ENCODE measurements at places on chromosomes 12 and 14.

DNA sequence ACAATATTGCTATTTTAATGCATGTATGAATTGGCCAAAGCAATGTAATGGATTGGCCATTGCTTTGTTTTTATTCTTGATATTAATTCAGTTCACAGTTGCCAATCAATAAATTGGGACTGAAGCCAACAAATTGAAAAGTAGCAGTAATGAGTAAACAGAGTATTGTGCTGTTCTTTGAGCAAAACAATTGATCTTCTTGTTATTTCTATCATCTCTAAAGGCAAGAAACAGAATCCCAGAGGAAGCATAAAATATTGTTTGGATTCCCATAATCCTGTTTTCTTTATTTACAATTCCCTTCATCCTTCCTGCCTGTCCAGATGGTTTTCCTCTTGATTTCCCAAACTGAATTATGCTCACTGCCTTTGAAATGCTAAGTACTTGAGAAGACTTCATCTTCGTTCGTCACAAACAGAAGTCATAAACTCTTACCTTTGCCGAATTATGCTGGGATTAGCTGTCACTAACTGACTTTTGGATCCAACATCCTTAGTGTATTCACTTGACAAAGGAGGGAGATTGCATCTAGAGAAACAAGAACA, 85.9 kb downstream of the ST8SIA1 start:
- DNase-seq: no peak

DNA sequence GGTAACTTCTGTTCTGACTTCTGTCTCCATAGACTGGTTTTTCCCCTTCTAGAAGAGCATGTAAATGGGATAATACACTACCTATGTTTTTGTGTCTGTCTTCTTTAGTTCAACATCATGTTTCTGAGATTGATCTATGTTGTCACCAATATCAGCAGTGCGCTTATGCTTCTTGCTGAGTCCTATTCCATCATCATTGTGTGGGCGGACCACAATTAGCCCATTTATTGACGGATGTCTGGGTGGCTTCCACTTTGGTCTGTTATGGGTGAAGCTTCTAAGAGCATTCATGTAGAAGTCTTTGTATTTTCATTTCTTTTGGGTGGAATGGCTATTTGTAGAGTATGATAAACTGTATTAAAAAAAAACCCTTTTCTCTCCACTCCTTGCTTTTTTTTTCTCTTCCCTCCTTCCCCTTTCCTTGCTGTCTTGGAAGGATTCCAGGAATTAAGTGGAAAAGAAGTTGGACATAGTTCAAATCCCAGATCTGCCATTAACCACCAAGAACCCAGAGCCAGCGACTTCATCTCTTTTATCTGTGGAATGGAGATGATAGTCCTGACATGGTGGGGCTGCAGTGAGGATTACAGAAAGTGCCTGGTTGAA, 7.0 kb upstream of the SERPINA1 start:
- no peak for DNase-seq

GRCh38 chr14:75860561-75861160, 121.1 kb downstream of the TGFB3 start:
- no peak for DNase-seq

GRCh38 chr14:69673578-69674305, 62.3 kb downstream of the SUSD6 start:
- DNase-seq: no peak

DNA sequence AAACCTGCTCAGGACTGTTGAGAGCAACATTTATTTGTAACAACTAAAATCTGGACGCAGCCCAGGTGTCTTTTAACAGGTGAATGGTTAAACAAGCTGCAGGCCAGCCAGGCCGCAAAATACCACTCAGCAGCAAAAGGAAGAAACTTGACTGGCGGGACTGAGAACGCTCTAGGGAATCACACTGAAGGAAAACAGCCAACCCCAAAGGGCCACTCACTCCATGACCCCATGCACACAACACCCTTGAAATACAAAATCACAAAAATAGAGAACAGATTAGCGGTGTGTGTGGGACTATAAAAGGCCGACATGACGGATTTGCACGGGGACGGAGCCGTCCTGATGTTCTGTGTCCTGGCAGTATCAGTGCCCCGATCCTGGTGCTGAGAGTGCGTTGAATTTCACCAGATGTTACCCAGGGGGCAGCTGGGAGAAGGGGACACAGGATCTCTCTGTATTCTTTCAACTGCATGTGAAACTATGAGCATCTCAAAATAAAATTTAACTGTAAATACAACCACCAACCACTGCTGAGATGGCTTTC, 23.0 kb downstream of the VPS37B start:
- DNase-seq: no peak

GRCh38 chr12:53551889-53552291, 44.6 kb upstream of the NPFF start:
- no peak for DNase-seq

- no peak for DNase-seq
These were observed 929 bp upstream of the UBE2N start for GRCh38 chr12:93442411-93443340.

DNA sequence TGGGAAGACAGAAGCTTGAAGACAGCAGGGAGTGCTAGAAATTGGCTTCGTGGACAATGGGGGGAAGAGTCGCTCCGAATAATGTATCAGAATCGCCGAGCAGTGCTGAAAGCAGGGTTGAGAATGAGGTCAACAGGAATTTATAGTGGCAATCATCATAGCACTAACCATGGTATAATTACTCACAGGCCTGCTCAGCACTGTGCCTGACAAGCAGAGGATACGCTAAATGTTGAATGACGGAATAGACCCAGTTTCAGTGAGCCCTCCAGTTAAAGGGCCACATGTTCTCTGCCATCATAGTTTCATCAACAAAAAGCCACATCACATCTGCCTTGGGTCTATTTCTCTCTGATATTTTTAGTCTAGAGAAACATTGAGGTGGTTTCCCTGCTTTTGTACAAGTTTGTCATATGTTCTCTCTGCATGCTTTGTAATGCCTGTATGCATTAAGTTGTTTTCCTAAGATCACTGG, 130.3 kb upstream of the EGLN3 start:
- DNase-seq: no peak

GRCh38 chr12:2264651-2265232, 212.0 kb downstream of the CACNA1C start:
- DNase-seq: no peak

DNA sequence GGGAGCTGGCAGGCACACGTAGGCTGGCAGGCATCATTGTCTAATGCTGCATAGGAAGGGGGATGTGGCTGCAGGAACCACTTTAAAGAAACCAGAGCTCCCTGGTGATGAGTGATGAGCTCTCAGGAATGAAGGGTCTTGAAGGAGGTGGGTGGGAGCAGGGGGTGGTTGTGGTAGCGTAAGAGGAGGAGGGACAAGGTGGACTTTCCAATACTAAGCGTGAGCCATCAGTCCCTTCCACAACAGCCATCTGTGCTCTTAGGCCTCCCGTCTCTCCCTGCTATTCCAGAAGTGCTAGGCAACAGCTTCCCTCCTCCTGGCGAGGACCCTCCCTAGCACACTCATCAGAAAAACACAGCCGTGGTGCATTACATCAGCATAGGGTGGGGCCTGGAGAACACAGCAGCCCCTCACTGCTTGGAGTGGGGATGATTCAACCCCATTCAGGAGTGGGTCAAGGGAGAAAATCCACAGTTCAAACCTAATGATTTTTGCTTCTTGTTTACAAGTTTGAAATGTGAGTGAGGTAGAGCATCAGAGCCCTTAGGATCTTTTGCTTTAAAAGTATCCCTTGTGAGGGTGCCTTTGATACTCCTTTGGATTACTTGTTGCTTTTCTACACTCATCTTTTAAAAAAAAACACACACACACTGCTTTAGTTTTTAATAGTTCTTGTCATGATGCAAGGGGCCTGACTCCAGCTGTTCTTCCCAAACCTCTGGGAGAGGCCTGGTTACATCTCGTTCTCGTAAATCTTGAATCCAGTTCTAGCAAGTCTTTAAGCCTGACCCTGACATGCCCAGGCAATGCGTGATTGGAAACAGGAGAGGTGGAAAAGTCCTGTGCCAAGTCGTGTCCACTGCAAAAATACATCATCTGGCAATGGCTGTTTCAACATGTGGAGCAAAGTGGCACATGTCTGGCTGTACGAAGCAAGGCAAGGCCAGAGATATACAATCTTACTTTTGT, 356.4 kb upstream of the DDHD1 start:
- no peak for DNase-seq

GRCh38 chr14:55964821-55965220, 153.4 kb upstream of the PELI2 start:
- no peak for DNase-seq

GRCh38 chr14:96187216-96188031, 17.2 kb upstream of the BDKRB2 start:
- DNase-seq: no peak

DNA sequence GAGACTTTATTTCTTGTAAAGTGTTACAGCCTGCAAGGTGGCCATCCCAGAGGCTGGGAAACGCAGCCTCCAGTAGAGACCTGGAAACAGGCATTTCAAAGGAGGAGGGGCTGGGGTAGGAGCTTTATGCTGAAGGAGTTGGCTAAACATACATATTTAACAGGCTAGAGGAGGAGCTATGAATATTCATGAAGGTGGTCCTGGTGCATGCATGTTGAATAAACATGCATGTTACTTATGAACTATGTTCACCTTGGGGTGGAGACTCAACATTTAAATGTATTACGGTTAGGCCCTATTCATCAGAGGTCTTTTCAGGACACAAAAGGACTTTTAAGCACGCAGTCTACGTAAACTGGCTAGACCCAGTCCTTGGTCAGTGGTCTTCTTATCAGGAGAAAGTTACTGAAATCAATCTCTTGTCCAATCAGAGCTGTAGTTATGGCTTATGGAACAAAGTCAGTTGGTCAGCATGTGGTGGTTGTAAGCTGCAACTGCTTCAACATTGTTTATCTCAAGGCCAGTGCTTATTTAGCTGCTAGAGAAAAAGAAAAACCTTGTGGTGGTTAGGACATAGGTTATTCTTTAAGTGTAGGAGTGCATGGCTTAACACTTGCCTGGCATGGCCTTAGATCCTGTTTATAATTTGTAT, 11.4 kb upstream of the ARF6 start:
- DNase-seq: no peak

DNA sequence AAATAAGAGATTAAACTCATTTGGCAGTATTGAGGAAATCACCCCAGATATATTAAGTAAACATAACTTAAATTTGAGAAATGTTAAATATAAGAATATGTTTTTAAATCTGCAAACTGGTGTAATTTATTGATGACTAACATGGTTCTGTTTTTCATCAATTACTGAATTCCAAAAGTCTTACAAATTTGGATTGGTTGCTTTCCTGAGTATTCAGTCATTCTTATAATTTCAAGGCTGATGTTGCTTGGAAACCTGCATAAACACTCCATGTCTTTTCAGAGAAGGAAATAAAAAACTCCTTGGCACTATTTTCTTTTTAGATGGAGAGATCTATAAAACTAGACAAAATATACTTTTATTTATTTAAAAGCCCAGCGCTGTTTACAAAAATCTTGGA, 71.7 kb downstream of the NOVA1 start:
- no peak for DNase-seq

GRCh38 chr14:19771895-19772430, 1.3 kb upstream of the OR4M1 start:
- no peak for DNase-seq

- DNase-seq: no peak
These were observed 280.5 kb downstream of the VRK1 start for GRCh38 chr14:97077687-97078086.

DNA sequence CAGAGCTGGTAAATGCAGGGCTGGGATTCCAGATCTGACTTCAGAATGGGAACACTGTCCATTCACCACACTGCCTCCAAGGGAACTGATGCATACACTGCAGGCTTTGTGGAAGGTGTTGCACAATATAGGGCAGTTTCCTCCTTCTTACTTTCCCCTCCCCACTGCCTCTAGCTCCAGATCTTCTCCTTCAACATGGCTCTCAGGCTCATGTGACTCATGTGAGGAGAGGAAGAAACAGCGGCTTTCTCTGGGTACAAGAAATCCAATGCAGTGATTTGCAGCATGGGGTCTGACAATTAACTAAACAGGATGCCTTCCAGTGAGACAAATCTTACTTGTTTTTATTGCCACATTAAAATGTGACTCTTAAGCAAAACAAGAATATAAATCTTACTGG, 447.6 kb upstream of the CCDC196 start:
- DNase-seq: peak; percentile 54

DNA sequence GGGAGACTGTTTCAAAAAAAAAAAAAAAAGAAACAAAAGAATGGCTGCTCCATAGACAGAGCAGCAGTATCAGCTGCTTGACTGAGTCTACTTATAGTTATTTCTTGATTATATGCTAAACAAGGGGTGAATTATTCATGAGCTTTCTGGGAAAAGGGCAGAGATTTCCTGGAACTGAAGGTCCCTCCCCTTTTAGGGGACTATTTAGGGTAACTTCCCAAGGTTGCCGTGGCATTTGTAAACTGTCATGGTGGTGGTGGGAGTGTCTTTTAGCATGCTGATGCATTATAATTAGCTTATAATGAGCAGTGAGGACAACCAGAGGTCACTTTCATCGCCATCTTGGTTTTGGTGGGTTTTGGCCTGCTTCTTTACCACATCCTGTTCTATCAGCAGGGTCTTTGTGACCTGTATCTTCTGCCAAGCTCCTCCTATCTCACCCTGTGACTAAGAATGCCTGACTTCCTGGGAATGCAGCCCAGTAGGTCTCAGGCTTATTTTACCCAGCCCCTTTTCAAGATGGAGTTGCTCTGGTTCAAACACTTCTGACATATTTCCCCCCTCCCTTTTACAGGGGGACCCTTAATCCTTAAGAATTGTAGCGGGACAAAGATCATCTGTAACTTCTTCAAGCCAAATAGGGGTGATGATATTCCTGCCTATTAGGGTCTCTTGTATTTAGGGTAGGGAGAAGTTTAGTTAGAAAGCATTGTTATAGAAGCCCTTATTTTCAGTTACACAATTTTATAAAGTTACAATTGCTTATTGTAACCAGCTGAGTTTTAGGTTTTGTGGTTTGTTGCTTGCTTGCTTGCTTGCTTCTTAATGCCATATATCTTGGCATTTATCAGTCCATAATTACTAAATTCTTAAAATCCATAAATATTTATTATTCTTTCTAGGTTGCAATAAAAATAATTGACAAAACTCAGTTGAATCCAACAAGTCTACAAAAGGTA, 42.5 kb downstream of the MARK3 start:
- no peak for DNase-seq

- no peak for DNase-seq
These were observed 47.8 kb downstream of the GIT2 start for GRCh38 chr12:109948368-109948767.

DNA sequence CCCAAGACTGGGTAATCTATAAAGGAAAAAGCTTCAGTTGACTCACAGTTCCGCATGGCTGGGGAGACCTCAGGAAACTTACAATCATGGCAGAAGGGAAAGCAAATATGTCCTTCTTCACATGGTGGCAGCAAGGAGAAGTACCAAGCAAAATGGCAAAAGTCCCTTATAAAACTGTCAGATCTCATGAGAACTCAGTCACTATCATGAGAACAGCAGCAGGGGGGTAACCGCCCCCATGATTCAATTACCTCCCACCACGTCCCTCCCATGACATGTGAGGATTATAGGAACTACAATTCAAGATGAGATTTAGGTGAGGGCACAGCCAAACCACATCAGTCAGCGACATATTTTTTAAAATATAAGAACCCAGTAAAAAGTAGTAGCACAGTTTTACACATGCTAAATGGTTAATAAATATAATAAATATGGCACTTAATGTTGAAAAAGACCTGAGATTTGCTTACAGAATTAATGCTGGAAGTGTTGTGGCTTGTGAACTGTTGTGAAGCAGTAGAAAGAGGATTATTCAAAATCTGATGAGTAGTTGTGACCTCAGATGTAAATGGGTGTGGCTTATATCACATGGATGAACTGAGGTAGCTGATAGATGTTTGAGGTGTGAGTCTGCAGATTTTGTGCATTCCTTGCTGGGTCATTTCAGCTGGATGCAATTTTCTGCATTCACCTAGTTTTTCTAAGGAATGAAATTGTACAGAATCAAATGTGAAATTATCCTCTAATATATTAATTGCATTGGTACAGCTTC, 46.9 kb upstream of the CHPT1 start:
- DNase-seq: no peak

All from right renal cortex interstitium (tissue), 3 donors.